ENCODE measurements at places on chromosomes 2 and 18.

DNA sequence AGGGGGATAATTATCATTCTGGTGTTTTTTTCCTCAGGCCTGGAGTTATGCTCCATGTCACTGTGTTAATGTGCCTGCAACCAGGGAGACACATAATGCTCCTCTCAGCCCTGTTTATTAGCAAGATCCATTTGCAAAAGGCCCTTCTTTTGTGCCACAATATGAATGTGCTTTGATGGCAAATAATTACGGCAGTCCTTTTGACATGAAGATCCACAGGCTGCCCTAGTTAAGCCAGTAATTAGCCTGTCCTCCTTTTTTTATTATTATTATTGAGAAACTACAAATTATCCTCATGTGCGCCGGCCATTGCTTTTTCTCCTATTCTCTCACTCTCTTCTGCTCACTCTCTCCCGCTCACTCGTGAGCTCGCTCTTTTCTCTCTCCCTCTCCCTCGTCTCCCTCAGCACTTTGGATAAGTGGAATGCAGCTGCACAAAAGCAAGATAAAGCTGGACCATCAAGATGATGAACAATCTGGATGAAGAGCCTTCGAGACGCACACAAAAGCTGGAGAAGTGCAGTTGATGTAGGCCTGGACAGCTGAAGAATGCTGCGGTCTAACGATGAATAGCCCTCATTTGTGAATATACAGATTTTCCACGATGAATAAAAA is 762.3 kb downstream of the BCL11A start:
- no peak overlapping the region for H3K4me3 ChIP-seq
- no peak for DNase-seq
- no peaks in the 10 kb centered on the region for H3K27me3 ChIP-seq
- no peaks in the 10 kb centered on the region for H3K4me1 ChIP-seq
- H3K27ac ChIP-seq, result no peak overlapping the region
- no peaks in the 10 kb centered on the region for H3K36me3 ChIP-seq

GRCh38 chr2:36951027-36951518 is 15.3 kb downstream of the STRN start:
- peaks cover 2% of the 10 kb centered on the region for H3K36me3 ChIP-seq
- H3K4me3 ChIP-seq, result no peak overlapping the region
- H3K27me3 ChIP-seq, result no peaks in the 10 kb centered on the region
- H3K27ac ChIP-seq, result no peak overlapping the region
- H3K4me1 ChIP-seq, result peaks cover 21% of the 10 kb centered on the region
- DNase-seq, result no peak

- no peaks in the 10 kb centered on the region for H3K36me3 ChIP-seq
- no peak overlapping the region for H3K4me3 ChIP-seq
- no peak for DNase-seq
- H3K4me1 ChIP-seq, result no peaks in the 10 kb centered on the region
Observed at GRCh38 chr18:6132751-6133368, 237.5 kb upstream of the TMEM200C start.

DNA sequence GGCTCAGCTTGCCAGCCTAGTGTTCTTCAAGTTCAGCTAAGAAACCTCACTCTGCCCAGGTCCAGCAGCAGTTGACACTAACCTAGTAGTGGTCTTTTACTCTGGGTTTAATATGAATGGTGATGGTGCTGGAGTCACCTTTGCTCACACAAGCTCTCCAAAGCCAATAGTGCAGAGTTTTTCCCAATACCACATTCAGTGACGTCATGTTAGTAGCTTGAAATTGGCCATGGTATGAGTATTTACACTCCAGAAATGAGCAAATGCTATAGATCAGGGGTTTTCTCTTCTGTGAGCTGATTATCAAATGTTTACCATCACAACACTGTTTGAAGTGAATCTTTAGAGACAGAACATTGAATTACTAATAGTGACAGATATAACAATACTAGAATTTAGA is 209.1 kb downstream of the KCNH7 start:
- H3K4me1 ChIP-seq, result no peaks in the 10 kb centered on the region
- H3K36me3 ChIP-seq, result no peaks in the 10 kb centered on the region
- DNase-seq, result no peak
- no peak overlapping the region for H3K4me3 ChIP-seq

- H3K4me1 ChIP-seq, result peaks cover 5% of the 10 kb centered on the region
- no peak for DNase-seq
- peaks cover 16% of the 10 kb centered on the region for H3K27me3 ChIP-seq
- H3K36me3 ChIP-seq, result no peaks in the 10 kb centered on the region
- no peak overlapping the region for H3K4me3 ChIP-seq
- no peak overlapping the region for H3K27ac ChIP-seq
Observed at GRCh38 chr2:36059691-36060090, 295.9 kb upstream of the CRIM1 start.

DNA sequence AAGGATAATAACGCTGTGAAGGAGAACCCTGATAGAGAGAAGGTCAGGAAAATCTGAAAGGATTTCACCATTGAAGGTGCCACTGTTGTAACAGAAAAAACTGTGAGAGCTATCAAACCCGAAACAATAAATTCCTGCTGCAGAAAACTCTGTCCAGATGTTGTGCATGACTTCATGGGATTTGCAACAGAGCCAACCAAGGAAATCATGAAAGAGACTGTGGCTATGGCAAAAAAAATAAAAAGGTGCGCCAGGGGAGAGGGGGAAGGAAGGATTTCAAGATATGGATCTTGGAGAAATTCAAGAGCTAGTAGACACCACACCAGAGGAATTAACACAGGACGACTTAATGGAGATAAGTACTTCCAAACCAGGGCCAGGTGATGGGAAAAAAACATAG is 88.0 kb downstream of the LDLRAD4 start:
- peaks cover 22% of the 10 kb centered on the region for H3K4me1 ChIP-seq
- no peak overlapping the region for H3K27ac ChIP-seq
- no peak for DNase-seq

GRCh38 chr2:111200333-111200881 is 79.7 kb downstream of the BCL2L11 start:
- H3K36me3 ChIP-seq, result peaks cover 3% of the 10 kb centered on the region
- peaks cover 4% of the 10 kb centered on the region for H3K4me1 ChIP-seq
- no peak overlapping the region for H3K27ac ChIP-seq

- no peak overlapping the region for H3K4me3 ChIP-seq
- H3K27ac ChIP-seq, result no peak overlapping the region
- peaks cover 4% of the 10 kb centered on the region for H3K4me1 ChIP-seq
- DNase-seq, result no peak
Observed at GRCh38 chr2:153584244-153584643, 105.7 kb upstream of the RPRM start.

DNA sequence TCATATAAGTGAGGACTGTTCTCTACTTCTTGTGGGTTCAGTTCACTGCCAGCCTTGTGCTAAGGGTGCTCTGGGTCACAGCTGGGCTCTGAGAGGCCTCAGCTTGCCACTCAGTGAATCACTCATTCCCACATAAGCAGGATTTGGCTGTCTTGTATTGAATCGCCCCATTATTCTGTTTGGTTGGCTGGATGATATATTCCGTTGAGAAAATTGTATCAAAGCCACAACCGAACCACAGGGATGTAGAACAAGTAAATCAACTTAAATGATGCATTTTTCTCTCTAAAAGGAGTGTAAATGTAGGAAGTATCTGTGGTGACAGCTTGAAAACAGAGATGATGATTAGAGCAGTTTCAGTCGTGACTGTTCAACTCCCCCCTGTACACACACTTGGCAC is 39.6 kb downstream of the TTC39C start:
- H3K27ac ChIP-seq, result no peak overlapping the region
- peaks cover 55% of the 10 kb centered on the region for H3K4me1 ChIP-seq
- H3K4me3 ChIP-seq, result no peak overlapping the region
- H3K27me3 ChIP-seq, result no peaks in the 10 kb centered on the region

DNA sequence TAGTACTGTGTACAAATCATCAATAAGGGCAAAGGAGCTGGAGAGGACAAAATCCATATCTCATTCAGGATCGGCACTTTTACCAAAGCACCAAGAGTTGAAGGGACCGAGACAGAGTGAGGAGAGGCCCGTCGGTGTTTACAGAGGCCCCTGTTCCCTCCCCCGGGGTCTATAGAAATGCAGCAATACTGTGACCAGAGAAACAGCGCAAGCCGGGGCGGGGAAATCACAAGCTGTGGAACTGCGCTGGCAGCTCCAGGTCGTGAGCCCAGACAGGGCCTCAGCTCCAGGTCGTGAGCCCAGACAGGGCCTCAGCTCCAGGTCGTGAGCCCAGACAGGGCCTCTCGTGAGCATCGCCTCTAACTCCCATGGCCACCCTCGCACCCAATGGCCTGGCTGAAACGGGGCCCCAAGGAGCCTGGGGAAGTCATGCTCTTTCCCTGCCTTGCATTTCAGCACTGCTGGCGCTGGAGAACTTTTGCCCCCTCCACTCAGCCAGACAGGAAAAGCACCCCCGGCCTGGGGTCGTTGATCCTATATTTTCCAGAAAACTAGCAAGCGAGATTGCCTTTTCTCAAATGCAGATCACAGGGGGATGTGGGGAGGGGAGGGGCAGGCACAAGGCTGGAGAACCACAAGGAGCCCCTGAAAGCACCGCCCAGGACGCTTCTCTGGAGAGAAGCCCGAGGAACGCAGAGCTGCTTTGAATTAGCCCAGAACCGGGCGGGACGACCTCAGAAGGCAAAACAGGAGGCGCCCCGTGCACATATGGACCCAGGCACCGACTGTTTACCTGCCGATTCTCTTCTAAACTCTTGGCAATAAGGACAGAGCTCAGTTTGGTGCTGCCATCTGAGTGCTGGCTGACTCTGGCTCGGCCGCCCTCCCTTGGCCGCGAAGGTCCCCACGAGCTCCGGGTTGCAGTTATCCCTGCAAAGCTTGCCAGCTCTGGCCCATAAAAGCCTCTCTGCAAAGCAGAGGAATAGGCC is 223.7 kb downstream of the ACKR3 start:
- no peak overlapping the region for H3K27ac ChIP-seq
- H3K4me3 ChIP-seq, result no peak overlapping the region
- H3K36me3 ChIP-seq, result no peaks in the 10 kb centered on the region
- peaks cover 3% of the 10 kb centered on the region for H3K27me3 ChIP-seq
- DNase-seq, result no peak
- H3K4me1 ChIP-seq, result no peaks in the 10 kb centered on the region

- no peaks in the 10 kb centered on the region for H3K27me3 ChIP-seq
- no peak for DNase-seq
- H3K36me3 ChIP-seq, result peaks cover 10% of the 10 kb centered on the region
- H3K4me3 ChIP-seq, result peak overlapping the region; percentile 10
Observed at GRCh38 chr2:227479865-227480475, 8.0 kb downstream of the AGFG1 start.

GRCh38 chr2:231914077-231914690 is 12.0 kb downstream of the NPPC start:
- H3K27me3 ChIP-seq, result peaks cover 2% of the 10 kb centered on the region
- no peak for DNase-seq
- H3K27ac ChIP-seq, result no peak overlapping the region
- no peak overlapping the region for H3K4me3 ChIP-seq

DNA sequence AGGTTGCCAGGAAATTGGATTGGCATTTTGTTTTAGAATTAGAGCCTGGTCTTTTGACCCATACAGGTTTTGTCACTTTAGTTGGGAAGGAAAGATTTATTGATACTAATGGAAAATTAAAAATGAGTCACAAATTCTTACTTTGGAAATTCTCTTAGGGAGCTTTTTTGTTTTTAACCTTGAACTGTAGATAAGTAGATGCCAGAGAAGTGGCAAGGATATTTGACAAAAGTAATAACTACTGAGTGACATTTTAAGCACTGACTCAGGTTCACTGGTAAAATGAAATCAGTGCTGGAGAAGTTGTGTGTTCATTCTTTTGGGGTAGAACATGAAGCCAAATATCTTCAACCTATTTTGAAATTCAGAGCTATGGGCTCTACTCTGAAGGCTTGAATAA is 56.5 kb downstream of the LDLRAD4 start:
- peaks cover 52% of the 10 kb centered on the region for H3K4me1 ChIP-seq
- no peak overlapping the region for H3K27ac ChIP-seq
- H3K27me3 ChIP-seq, result no peaks in the 10 kb centered on the region
- no peak for DNase-seq

GRCh38 chr18:41783065-41783818 is 171.8 kb upstream of the PIK3C3 start:
- H3K27ac ChIP-seq, result no peak overlapping the region
- no peaks in the 10 kb centered on the region for H3K4me1 ChIP-seq
- no peaks in the 10 kb centered on the region for H3K36me3 ChIP-seq
- no peaks in the 10 kb centered on the region for H3K27me3 ChIP-seq

GRCh38 chr2:146437712-146438111 is 1407.1 kb upstream of the ACVR2A start:
- H3K36me3 ChIP-seq, result no peaks in the 10 kb centered on the region
- no peak for DNase-seq
- no peaks in the 10 kb centered on the region for H3K27me3 ChIP-seq

DNA sequence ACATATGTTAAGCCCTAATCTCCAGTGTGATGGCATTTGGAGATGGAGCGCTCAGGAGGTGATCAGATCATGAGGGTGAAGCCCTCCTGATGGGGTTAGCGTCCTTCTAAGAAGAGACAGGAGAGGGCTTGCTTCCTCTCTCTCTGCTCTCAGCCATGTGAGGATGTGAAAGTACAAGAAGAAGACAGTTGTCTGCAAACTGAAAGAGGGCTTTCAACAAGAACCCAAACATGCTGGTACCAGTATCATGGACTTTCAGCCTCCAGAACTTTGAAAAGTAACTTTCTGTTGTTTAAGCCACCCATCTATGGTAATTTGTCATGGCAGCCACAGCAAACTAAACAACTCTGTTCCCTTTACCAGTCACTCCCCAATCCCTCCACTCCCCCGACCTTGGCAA is 47.4 kb downstream of the CACNB4 start:
- H3K4me3 ChIP-seq, result no peak overlapping the region
- no peak overlapping the region for H3K27ac ChIP-seq
- no peaks in the 10 kb centered on the region for H3K36me3 ChIP-seq
- H3K4me1 ChIP-seq, result no peaks in the 10 kb centered on the region

GRCh38 chr18:47448956-47449355 is 197.5 kb upstream of the SKOR2 start:
- H3K27ac ChIP-seq, result no peak overlapping the region
- H3K4me3 ChIP-seq, result no peak overlapping the region
- H3K4me1 ChIP-seq, result no peaks in the 10 kb centered on the region
- DNase-seq, result no peak

- H3K4me3 ChIP-seq, result no peak overlapping the region
- DNase-seq, result no peak
- H3K4me1 ChIP-seq, result peaks cover 3% of the 10 kb centered on the region
- H3K27ac ChIP-seq, result no peak overlapping the region
Observed at GRCh38 chr2:105410554-105410953, 11.7 kb upstream of the FHL2 start.

- no peaks in the 10 kb centered on the region for H3K36me3 ChIP-seq
- H3K4me1 ChIP-seq, result no peaks in the 10 kb centered on the region
- no peak overlapping the region for H3K27ac ChIP-seq
- no peak overlapping the region for H3K4me3 ChIP-seq
- no peaks in the 10 kb centered on the region for H3K27me3 ChIP-seq
Observed at GRCh38 chr2:194203898-194204297, 1453.1 kb upstream of the SLC39A10 start.

GRCh38 chr2:85994897-85995647 is 106.3 kb upstream of the ST3GAL5 start:
- DNase-seq, result no peak
- H3K27ac ChIP-seq, result peak overlapping the region; percentile 64
- H3K4me3 ChIP-seq, result peak overlapping the region; percentile 62
- H3K36me3 ChIP-seq, result peaks cover 5% of the 10 kb centered on the region
- H3K4me1 ChIP-seq, result peaks cover 64% of the 10 kb centered on the region

- H3K36me3 ChIP-seq, result no peaks in the 10 kb centered on the region
- no peak overlapping the region for H3K27ac ChIP-seq
- DNase-seq, result no peak
- peaks cover 6% of the 10 kb centered on the region for H3K4me1 ChIP-seq
Observed at GRCh38 chr2:177600917-177601316, 208.3 kb downstream of the AGPS start.

Measured in T-helper 2 cell treated with Interferon-gamma antibody and Interleukin-4, amounts not matched to agents 5 μg/mL and 100 μg/mL, for 36 hours (primary cell).